ENCODE measurements at places on chromosomes 6 and 20. TPM values are rescaled to one million over a fixed set of nuclear protein-coding genes. Genes with fewer than 3 reads are reported as not detected.

Gene UNC5CL
- total RNA-seq = 0.33 TPM

Gene MANEA
- total RNA-seq = 3.2 TPM

Gene MYMX
- total RNA-seq = not detected

Gene C6orf47
- 13.1 TPM for total RNA-seq

Gene BANF2
- not detected for total RNA-seq

Gene CRYBG1
- total RNA-seq = 0.64 TPM

Gene LRFN2
- not detected for total RNA-seq

Gene RBM12
- total RNA-seq = 85.5 TPM

Gene TGM6
- not detected for total RNA-seq

Gene NPBWR2
- not detected for total RNA-seq

Gene TTLL9
- 0.11 TPM for total RNA-seq

Measured in A549 treated with DMSO at 1 μM for 4 hours (cell line).